NCI-H187 (cell line): ENCODE measurements at places on chromosomes 4 and X.

- DNase-seq, result no peak
Observed at GRCh38 chrX:118502161-118502789, 6.7 kb downstream of the DOCK11 start.

DNA sequence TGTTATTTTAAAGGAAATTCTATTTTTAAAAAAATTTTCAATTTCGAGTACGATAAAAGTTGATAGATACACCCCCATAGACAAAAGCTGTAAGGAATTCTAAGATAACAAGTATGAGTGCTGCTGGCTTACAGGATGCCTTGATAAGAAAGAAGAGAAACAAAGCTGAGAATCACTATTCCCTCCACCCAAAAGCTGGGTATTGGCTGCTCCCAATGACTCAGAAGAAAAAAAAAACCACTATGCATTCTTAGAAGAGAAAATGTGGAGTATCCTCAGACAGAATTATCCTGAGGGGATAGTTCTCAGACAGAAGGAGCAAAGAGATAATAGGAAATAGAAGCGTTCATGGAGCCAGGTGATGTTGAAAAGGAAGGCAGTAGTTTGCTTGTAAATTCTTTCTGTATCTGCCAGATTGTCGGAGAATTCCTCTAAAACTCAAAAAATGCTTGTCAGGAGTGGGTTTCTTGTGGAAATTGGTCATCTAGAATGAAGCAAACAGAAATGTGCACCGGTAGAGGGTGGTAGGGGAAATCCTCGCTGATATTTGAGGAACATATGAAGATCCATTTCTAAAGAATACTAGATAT lies 217.5 kb upstream of the ADAMTS3 start:
- DNase-seq, result no peak

GRCh38 chr4:186936496-186937375 lies 213.1 kb upstream of the FAT1 start:
- no peak for DNase-seq

GRCh38 chr4:74369855-74370254 lies 4.9 kb downstream of the EREG start:
- DNase-seq, result no peak

DNA sequence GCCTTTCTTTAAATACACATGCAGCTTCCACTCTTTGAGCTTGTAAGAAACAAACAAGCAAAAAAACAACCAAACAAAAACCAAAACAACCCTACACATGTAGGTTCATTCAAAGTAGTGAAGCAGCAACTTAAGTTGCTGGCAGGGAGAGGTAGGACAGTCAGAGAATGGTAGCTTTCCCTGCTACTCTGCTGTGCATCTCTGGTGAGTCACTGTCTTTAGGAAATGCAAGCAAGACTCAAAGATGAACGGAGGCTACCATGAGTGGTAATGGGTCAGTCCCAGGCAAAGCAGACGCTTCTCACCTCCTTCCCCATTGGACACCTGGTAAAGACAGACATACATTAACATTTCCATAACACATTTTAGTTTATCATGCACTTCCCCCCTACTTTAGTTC lies 43.2 kb downstream of the PGRMC2 start:
- DNase-seq, result no peak

DNA sequence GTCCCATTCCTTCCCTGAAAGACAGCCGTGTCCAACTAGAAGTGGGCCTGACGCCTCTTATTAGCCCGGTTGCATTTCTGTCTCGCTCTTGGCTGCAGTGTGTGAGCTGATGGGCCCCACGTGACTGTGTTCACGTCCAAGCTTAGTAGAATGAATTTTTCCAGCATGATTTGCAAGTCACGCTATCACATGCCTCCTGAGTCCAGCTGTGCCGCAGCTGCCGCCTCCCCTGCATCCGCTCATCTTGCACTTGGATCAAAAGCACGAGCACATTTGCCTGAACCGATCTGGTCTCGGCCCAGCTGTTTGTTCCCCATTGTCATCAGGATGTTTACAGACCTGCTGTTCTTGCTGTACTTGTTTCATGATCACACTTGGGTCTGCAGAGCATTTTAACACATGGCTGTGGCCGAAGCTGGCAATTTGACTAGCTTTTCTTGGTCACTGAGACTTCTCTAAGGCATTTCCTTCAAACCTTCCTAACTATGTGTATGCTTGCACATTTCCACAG lies 126.5 kb downstream of the KIT start:
- no peak for DNase-seq

DNA sequence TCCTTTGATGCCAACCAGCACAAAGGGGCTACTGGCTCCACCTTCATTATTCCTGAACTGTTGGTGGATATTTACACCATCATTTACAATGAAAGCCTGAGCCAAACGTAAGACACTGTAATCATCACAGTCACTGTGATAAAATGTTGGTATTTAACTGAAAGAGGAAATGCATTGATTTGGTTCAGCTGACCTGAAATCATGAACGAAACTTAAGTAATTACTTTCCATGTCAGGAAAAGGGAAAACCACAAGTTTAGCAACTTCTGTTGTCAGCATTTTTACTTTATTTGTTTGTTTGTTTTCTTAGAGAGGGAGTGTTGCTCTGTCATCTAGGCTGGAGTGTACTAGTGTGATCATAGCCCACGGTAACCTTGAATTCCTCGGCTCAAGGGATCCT lies 247.8 kb upstream of the FAM47A start:
- DNase-seq, result no peak

GRCh38 chrX:22987452-22987851 lies 12.3 kb upstream of the DDX53 start:
- DNase-seq, result no peak

- no peak for DNase-seq
Observed at GRCh38 chr4:85492336-85492735, 17.4 kb downstream of the ARHGAP24 start.

GRCh38 chr4:75733369-75733768 lies 9.0 kb downstream of the USO1 start:
- DNase-seq, result no peak

DNA sequence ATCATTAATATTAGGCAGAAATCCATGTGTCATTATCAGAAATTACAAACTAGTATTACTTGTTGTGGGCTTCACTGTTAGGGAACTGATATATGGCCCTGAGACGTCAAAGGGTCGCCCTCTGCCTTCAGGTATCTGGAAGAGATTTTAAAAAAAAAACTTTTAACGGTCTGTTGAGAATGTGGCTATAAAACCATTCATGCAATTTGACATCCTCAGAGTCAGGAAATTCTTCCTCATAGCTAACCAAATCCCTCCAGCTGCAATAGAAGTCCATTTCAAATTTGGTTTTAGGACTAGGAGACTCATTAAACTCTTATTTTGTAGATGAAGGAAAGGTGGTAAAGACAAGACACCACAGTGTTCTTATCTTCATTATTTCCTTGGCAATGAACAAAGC lies 194.2 kb upstream of the NOCT start:
- DNase-seq, result no peak

DNA sequence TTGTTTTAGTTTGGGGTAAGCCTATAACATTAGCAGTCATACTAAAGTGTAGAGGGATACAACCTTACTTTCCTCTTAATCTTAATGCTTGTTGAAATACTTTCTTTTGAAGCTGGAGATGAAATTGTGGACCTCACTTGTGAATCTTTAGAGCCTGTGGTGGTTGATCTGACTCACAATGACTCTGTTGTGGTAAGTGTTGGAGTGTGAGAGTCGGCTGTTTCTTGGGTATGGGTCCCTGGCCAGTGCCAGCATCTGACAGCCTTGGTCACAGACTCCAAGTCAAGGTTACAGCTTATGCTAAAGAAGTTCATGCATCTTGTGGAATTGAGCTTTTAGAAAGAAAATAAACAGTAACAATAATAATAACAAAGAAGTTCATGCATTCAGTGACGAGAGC lies 31.6 kb downstream of the RNF4 start:
- DNase-seq, result no peak

- no peak for DNase-seq
Observed at GRCh38 chr4:56261027-56261426, 126.3 kb downstream of the AASDH start.

- DNase-seq, result no peak
Observed at GRCh38 chr4:135225551-135225950, 1024.0 kb upstream of the PABPC4L start.

DNA sequence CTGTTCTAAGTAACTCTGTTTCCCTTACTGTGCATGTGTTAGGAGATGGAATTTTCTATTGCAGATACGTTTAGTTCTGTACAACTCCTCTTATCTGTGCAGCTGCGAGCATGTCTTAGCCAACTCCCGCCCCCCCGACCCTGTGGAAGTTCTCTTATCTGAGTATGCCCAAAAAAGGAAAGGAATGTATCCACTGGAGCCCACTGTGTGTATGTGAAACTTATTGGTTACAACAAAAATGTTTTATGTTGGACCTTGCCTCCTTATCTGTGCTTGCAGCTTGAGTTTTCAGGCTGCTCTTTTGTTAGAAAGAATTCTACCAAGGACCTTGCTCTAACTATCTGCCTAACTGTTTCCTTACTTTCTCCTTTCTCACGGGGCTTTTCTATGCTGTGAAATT lies 24.2 kb upstream of the DCAF8L2 start:
- no peak for DNase-seq

DNA sequence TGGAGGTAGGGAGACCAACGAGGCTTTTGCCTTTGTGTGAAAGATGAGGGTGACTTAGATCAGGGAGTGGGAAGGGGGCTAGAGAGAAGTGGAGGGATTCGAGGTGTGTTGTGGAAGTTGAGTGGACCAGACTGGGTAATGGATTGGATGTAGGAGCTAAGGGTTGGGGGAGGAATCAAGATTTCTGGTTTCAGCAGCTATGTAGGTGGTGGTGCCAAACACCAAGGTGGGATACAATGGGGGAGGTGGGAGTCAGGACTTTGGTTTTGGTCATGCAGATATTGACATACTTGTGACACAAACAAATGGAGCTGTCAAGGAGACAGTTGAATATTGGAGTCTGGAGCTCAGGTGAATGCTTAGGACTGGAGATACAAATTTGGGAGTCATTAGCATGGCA lies 71.0 kb downstream of the TSC22D3 start:
- no peak for DNase-seq

DNA sequence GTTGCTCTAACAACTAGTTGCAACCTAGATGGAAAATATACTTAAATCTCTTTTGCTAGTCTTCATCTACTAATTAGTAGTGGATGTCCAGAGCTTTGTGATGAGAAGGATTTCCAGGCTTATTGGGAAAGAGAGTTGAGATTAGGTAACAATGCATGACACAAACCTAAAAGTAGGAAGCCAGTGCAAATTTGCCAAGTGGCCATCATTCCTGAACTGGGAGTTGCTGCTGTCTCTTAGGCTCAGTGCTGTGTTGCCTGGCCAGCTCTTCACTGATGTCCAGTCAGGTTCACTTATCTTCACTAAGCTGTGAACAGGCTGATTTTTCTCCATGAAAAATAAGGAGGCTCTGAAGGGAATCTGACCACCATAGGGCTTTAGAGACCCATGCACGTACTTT lies 105.6 kb upstream of the AMOT start:
- DNase-seq, result no peak

- DNase-seq, result no peak
Observed at GRCh38 chrX:100829730-100830129, 9.5 kb downstream of the CSTF2 start.

GRCh38 chr4:101238706-101239105 lies 108.6 kb downstream of the PPP3CA start:
- no peak for DNase-seq

- no peak for DNase-seq
Observed at GRCh38 chr4:2933566-2934076, 29.6 kb downstream of the NOP14 start.

DNA sequence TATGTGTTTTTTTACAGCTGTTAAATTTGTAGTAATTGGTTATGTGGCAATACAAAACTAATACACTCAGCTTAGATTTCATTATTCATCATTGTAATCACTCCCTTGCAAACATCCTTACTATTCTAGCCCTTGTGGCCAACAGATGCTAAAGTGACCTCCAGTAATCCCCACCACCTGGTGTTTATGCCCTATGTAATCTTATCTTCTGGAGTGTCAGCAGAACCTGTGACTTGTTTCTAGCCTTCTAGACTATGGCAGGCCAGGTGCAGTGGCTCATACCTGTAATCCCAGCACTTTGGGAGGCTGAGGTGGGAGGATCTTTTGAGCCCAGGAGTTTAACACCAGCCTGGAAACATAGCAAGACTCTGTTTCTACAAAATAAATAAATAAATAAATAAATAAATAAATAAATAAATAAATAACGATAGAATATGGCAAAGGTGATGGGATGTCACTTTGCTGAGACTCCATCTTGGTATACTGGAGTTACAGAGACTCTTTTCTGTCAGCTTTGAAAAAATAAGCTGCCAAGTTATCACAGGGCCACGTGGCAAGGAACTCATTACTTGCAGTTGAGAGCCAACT lies 12.3 kb upstream of the TSR2 start:
- DNase-seq, result no peak

GRCh38 chr4:55346851-55347255 lies 811 bp downstream of the SRD5A3 start:
- DNase-seq, result no peak

DNA sequence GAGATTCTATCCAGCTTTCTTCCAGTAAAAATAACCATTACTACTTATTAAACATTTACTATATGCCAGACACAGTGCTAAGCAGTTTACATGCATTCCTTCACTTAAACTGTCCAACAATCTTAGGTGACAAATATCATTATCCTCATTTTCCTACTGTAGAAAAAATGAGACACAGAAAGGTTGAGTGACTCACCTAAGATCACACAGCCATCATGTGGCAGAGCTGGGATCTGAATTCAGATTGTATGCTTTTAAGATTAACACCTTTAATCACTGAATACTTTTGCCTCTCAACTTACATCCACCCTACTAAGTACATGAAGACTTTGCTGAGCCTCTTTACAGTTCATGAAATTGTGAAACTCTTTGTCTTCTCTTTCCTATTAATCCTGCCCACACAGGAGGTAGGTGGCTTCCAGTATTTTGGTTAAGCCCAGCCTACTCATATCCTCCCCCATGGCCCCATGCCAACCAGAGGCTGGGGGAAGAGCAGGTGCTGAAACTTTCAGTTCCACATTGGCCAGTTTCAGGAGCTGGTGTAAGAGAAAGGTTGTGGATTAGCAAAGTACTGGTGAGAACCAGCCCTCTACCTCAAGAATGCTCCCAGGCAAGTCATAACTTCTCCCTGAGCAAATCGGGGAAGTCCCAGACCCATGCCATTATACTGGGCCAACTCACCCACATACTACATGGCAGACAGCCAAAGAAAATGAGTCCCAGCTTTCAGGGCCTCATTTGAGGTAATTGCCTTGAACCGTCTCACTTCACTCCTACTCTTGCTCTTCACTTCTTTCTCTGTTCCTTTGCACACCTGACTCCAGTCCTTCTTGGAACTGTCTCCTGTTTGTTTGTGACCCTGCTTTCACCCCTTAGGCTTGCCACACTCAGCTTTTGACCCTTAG lies 211.1 kb downstream of the GUCY2F start:
- no peak for DNase-seq

GRCh38 chr4:5928274-5928673 lies 35.4 kb upstream of the CRMP1 start:
- no peak for DNase-seq
